GM13977 (cell line): ENCODE measurements at places on chromosomes 2 and 18.

DNA sequence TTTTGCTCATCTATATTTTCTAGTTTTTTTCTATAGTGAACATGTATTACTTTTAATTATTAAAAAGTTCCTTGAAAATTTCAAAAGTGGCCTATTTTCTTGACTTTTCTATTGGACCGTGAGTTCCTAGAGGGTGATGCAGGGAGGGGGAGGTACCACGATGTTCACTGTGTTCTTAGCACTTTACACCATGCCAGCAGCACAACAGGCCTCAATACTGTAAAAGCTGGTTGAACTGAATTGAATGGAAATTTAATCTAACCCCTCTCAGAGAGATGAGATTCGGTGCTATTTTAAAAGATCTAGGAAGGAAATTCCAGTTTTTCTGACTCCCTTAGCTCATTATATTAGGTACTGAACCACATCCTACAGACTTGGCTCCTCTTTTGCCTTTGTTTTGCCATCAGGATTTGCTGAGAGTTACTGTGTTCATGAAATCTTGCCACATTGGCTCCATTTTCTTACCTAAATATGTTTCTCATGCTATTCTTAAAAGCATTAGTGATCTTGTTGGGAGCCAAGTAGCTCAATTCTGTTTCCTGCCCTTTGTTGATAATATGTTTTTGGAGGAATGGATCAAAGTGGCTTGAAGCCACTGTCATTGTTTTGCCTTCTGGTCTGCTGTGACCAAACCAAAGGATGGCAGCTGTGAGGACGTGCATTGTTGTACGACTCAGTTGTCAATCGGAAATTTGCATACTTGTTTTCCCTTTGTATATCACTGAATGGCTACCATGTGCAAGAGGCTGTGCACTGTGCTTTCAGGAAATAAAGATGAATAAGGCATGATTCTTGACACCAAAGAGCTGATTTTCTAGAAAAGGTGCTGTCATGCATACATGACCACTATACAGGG lies 25.3 kb downstream of the MYO1B start:
- no peak for DNase-seq

DNA sequence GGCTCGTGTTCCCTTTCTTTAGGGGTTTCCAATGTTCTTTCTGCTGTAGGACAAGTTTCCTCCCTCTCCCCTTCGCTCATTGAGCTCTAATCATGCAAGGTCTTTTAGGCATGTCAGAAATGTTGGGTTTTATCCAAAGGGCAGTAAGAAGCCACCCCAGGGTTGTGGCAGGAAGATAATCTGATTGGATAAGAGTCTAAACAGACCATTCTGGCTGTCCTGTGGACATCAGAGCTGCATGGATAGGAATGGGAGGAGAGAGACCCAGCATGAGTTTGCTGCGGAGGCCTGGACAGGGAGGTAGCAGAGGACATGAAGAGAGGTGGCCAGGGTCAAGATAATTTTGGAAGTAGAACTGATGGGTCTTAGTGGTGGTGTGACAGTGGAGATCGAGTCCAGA lies 88.2 kb downstream of the ACKR3 start:
- DNase-seq: no peak

DNA sequence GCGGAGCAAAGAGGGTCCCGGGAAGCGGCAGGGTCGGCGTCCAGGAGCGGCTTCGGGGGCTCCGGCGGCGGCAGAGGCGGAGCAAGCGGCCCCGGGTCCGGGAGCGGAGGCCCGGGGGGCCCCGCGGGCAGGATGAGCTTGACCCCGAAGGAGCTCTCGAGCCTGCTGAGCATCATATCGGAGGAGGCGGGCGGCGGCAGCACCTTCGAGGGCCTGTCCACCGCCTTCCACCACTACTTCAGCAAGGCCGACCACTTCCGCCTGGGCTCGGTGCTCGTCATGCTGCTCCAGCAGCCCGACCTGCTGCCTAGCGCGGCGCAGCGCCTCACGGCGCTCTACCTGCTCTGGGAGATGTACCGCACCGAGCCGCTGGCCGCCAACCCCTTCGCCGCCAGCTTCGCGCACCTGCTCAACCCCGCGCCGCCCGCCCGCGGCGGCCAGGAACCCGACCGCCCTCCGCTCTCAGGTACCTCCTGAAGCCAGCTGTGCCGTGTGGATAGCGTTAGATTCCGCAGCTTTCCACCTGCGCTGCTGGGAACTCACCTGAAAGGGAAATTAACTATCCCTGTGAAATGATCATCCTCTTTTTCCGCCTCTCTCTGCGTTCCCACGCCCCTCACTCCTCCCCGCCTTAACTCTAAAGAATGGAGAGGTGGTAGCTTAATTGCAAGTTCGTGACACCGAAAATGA lies 472 bp downstream of the CNOT11 start:
- peak; percentile 75 for DNase-seq

DNA sequence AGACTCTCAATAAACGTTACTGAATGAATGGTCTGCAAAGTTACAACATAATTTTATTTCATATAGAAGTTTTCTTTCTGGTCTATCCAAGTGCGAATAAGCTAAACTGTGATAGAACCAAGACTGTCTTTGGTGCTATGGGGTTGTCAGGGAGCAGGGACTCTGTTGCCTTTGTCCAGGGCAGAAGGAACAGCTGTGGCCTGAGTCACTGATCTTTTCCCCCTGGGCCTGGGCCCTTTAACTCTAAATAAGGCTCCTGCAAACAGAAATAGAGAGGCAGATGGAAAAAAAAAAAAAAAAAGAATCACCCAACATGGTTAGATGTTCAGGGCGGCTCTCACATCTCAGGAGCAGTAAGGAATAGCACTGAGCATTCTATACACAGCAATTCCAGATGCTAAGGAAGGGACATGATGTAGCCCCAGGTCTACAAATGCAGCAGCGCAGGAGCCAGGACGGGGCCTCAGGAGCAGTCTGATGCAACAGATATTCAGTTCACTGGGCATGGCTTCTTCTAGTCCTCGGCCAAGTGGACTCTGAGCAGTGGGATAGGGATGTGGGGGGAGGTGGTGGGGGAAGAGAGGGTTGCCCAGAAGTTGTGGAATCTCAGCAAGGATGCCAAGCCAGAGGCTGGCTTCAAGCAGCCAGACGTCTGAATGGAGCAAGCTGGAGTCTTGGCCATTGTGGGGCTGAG lies 247.1 kb upstream of the SIX2 start:
- DNase-seq: no peak

- no peak for DNase-seq
These were observed 32.3 kb downstream of the ZCCHC2 start for GRCh38 chr18:62555135-62555534.
